ENCODE measurements at places on chromosomes 4 and X. TPM values are rescaled to one million over a fixed set of nuclear protein-coding genes. Genes with fewer than 3 reads are reported as not detected.

- no peaks in the 10 kb centered on the region for H3K4me1 ChIP-seq
- no peaks in the 10 kb centered on the region for H3K36me3 ChIP-seq
- no peak for DNase-seq
- H3K4me3 ChIP-seq: no peak overlapping the region
Measured at GRCh38 chr4:186698028-186698427, 25.6 kb downstream of the FAT1 start.

DNA sequence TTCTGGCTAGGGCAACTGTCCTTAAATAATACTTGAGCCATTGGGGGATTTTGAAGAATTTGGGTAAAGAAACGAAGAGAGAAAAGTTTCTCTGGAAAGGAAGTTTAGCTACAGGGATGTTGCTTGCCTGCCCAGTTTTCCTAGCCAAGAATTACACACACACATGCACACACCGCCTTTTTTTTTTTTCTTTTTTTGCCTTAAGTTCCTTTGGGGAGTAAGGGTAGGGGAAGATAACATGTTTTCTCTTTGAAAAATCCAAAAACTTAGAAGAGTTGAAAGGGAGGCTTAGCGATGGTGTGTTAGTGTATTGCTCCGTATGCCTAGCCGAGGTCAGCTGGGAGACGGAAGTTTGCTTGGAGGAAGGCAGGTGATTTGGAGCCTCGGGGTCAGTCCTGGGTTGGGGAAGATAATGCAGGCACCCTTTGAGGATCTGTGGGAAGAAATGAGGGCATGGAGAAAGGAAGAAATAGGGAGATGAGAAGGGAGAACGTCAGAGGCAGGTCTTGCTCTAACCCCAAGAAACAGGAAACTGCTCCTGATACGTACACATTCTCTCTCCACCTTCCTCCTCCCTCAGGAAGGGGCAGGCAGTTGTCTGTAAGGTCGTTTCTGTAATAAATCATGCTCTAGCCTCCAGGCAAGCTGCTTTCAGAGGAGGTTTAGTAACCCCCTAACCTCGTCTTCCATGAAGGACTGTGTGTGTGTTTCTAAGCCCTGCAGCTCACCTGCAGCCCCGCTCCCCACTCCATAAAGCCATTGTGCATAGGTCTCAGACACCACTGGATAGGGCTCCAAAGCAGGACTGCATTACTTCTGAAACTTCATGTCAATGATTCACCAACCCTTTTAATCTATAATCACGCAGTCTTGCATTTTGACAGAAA lies 10.5 kb downstream of the KLF3 start:
- peaks cover 65% of the 10 kb centered on the region for H3K4me1 ChIP-seq
- H3K36me3 ChIP-seq: peaks cover 7% of the 10 kb centered on the region
- peaks cover 2% of the 10 kb centered on the region for H3K27me3 ChIP-seq
- no peak overlapping the region for H3K27ac ChIP-seq
- H3K4me3 ChIP-seq: no peak overlapping the region

The STK32B gene
- not detected for total RNA-seq

- H3K36me3 ChIP-seq: no peaks in the 10 kb centered on the region
- no peaks in the 10 kb centered on the region for H3K4me1 ChIP-seq
- H3K4me3 ChIP-seq: no peak overlapping the region
- H3K27me3 ChIP-seq: no peaks in the 10 kb centered on the region
- no peak for DNase-seq
Measured at GRCh38 chrX:129686422-129686948, 31.7 kb upstream of the APLN start.

DNA sequence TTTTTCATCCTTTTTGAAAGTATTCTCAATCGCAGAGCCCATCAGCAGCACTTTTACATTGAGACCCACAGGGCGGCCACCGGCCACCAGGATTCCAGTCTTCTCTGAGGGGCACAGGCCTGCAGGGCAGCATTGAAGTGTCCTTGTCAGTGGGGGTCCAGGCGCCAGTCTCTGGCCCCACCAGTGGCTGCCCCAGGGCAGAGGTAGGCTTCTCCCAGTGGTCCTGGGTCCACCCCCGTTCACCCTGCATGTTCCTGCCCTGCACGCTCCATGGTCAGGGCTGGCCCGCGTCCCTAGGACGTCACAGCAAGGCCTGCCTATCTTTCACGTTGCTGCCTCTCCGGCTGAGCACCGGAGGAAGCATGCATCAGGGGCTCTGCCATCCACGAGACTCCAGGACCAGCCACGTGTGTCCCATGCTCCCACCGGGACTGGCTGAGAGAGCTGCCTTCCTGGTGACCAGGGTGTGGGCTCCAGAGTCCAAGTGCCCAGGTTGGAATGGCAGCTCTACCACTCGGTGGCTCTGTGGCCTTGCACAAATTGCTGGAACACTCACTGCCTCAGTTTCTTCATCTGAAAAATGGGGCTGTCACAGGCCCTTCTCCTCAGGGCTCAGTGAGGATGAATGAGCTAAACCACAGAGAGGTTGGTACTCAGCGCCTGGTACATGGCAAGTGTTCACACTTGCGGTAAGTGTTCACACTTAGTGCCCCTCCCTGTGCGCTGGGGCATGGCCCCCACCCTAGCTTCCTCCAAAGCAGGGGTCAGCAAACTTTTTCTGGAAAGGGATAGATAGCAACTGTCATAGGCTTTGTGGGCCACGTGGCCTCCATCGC lies 30.7 kb upstream of the JAKMIP1 start:
- H3K4me1 ChIP-seq: no peaks in the 10 kb centered on the region
- peaks cover under 1% of the 10 kb centered on the region for H3K27me3 ChIP-seq
- no peak overlapping the region for H3K27ac ChIP-seq
- H3K4me3 ChIP-seq: no peak overlapping the region
- H3K36me3 ChIP-seq: no peaks in the 10 kb centered on the region

GRCh38 chr4:76585897-76586360 lies 150.9 kb downstream of the SHROOM3 start:
- H3K4me1 ChIP-seq: no peaks in the 10 kb centered on the region
- no peak overlapping the region for H3K4me3 ChIP-seq
- no peak overlapping the region for H3K27ac ChIP-seq
- no peaks in the 10 kb centered on the region for H3K36me3 ChIP-seq
- H3K27me3 ChIP-seq: peaks cover 70% of the 10 kb centered on the region

DNA sequence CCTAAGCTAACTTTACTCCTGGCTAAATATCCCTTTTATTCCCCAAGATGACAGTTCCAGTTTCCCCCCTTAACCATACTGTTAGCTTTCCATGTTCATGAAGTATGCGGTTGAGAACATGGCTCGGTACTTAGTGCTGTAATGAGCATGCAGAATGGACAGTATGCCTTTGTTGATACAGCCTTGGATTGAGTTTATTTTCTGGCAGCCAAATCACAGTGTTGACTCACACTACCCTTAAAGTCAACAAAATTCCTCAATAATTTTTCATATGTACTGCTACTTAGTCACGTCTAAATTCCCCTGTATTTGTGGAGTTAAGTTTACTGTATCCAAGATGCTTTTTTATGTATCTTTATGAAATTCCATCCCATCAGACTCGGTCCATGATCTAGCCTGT lies 1.4 kb upstream of the VEGFC start:
- H3K36me3 ChIP-seq: no peaks in the 10 kb centered on the region
- H3K4me1 ChIP-seq: peaks cover 6% of the 10 kb centered on the region
- H3K27me3 ChIP-seq: peaks cover 35% of the 10 kb centered on the region
- H3K4me3 ChIP-seq: no peak overlapping the region

DNA sequence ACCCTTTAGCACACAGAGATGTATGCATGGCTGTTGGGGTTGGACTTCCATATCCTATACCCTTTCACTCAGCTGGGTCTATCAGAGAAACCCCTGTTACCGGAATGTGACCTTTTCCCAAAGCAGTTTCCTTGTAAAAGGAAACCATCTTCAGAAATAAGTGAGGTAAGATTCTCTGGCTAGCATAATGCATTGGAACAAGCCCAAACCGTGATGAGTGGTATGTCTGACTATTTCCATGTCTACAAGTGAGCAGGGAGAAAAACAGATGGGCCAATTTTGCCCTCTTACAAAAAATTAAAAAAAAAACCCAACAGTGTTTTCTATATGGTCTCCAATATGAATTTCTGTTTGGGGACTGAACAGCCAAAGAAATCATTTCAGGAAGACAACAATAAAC lies 283.9 kb downstream of the SMARCA1 start:
- no peaks in the 10 kb centered on the region for H3K27me3 ChIP-seq
- H3K4me1 ChIP-seq: no peaks in the 10 kb centered on the region
- H3K36me3 ChIP-seq: no peaks in the 10 kb centered on the region
- no peak overlapping the region for H3K27ac ChIP-seq
- no peak for DNase-seq

The CISD2 gene
- total RNA-seq: 39.8 TPM

DNA sequence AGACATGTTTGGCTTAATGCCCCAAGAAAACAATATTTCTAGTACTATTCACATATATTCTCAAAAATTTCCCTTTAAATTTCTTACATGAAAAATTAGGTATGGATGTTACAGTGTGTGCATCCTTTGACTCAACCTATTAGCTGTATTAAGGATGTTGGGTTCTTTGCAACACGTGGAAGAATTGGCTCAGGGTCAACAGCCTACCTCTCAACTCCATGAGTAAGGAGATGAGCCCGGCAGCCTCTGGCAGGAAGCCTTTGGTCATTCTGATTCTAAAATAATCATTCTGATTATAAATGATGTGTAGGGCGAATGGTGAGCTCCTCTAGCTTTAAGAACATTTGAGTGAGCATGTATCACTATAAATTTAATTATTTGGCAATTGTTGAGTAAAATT lies 148.0 kb upstream of the WDFY3 start:
- no peak overlapping the region for H3K27ac ChIP-seq
- no peaks in the 10 kb centered on the region for H3K27me3 ChIP-seq
- no peaks in the 10 kb centered on the region for H3K36me3 ChIP-seq
- DNase-seq: no peak
- no peaks in the 10 kb centered on the region for H3K4me1 ChIP-seq
- H3K4me3 ChIP-seq: no peak overlapping the region

GRCh38 chrX:81259714-81260395 lies 58.0 kb downstream of the SH3BGRL start:
- H3K4me1 ChIP-seq: peaks cover 2% of the 10 kb centered on the region
- H3K27me3 ChIP-seq: no peaks in the 10 kb centered on the region
- no peak overlapping the region for H3K27ac ChIP-seq
- DNase-seq: no peak
- H3K36me3 ChIP-seq: no peaks in the 10 kb centered on the region
- no peak overlapping the region for H3K4me3 ChIP-seq

The WFS1 gene
- total RNA-seq: 2.4 TPM

DNA sequence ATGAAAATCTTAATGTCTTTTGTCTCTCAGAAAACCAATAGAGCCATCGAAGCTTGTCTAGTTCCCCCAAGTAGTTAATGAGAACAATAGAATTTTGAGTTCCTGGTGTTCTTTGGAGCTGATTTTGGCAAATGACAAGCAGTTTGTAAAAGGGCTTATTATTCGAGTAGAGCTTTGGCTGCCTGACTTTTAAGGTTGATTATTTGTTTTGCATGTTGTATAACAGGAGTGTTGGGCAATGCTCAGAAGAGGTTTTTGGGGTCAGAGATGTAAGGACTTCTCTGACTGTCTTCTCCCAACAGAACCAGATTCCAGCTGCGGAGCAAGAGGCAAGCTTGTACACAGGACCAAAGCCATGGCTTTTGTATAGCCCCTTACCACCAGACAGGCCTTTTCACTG lies 30.0 kb downstream of the ZCCHC12 start:
- no peaks in the 10 kb centered on the region for H3K36me3 ChIP-seq
- H3K4me3 ChIP-seq: no peak overlapping the region
- H3K27me3 ChIP-seq: no peaks in the 10 kb centered on the region
- no peak overlapping the region for H3K27ac ChIP-seq
- no peaks in the 10 kb centered on the region for H3K4me1 ChIP-seq

The TRPC5OS gene
- total RNA-seq: not detected

GRCh38 chrX:68978255-68978654 lies 149.4 kb downstream of the EFNB1 start:
- no peak for DNase-seq
- H3K4me3 ChIP-seq: no peak overlapping the region
- H3K27me3 ChIP-seq: no peaks in the 10 kb centered on the region
- no peaks in the 10 kb centered on the region for H3K36me3 ChIP-seq

DNA sequence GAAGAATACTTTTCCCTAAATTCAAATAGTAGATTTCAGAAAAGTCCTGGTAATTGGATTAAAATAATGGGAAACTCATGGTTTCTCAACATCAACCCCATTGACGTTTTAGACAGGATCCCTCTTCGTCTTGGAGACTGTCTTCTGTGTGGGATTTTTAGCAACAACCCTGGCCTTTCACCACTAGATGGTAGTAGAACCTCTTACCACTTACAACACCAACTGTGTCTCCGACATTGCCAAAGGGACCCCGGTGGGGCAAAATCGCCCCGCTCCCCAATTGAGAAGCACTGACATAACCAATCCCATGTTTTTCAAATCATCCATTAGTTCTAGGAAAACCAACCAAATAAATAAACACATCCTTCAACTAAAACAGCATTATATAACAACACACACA lies 16.9 kb upstream of the ANOS1 start:
- no peaks in the 10 kb centered on the region for H3K36me3 ChIP-seq
- no peaks in the 10 kb centered on the region for H3K4me1 ChIP-seq
- H3K27me3 ChIP-seq: peaks cover 4% of the 10 kb centered on the region
- H3K4me3 ChIP-seq: no peak overlapping the region

GRCh38 chr4:82780170-82780751 lies 18.3 kb downstream of the SCD5 start:
- H3K27ac ChIP-seq: no peak overlapping the region
- H3K4me3 ChIP-seq: no peak overlapping the region

DNA sequence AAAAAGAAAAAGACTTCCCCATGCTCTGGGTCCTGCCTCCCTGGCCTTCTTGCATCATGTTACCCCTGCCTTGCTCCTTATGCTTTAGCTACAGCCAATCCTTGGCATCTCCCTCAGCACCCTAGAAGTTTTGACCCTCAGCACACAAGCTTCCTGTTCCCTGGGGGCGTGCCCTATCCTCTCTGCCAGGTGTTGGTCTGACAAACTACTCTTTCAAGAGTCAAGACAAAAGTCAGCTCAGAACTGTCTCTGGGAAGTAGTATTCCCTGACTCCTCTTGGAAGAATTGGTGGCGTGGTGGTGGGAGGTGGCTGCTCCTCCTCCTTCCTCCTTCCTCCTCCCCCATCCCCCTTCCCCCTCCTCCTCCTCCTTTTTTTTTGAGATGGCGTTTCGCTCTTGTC lies 41.0 kb downstream of the PRPS1 start:
- peak overlapping the region; percentile 6 for H3K27ac ChIP-seq
- DNase-seq: no peak
- H3K4me1 ChIP-seq: peaks cover 18% of the 10 kb centered on the region
- peaks cover 4% of the 10 kb centered on the region for H3K36me3 ChIP-seq
- no peak overlapping the region for H3K4me3 ChIP-seq
- no peaks in the 10 kb centered on the region for H3K27me3 ChIP-seq

DNA sequence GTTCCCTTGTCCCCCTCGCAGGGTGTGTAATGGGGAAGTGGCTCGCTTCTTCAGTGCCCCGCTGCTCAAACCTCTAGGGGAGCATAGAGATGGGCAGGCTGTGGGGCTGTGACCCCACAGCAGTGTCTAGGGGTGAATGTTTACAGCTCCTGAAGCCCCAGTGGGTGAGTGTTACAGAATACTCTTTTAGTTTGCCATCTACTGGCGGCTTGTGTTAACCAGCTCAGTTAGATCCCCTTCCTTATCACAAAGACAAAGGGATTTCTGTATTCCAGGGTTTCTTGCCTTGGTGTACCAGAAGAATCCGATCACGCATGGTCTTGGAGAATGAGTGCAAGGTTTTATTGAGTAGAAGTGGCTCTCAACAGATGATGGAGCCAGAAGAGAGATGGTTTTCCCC lies 108.1 kb upstream of the IQCM start:
- no peaks in the 10 kb centered on the region for H3K4me1 ChIP-seq
- no peak for DNase-seq
- H3K27me3 ChIP-seq: no peaks in the 10 kb centered on the region

GRCh38 chr4:30720021-30720660 lies at the start of gene PCDH7:
Gene PCDH7, plus strand, starts transcription at chr4:30720369. Its CDS starts 1,054 bp downstream, at chr4:30721423.
- peak within 1 kb of the TSS; percentile 49 for H3K27ac ChIP-seq
- DNase-seq: no peak
- peak within 1 kb of the TSS; percentile 47 for H3K4me3 ChIP-seq
- H3K27me3 ChIP-seq: peaks cover 64% of the 10 kb centered on the region
- H3K4me1 ChIP-seq: peaks cover 29% of the 10 kb centered on the region
